ENCODE measurements at places on chromosomes 1 and 21.

GRCh38 chr1:111571987-111572386 is 47.6 kb upstream of the RAP1A start:
- no peak for DNase-seq

- no peak for DNase-seq
Measured at GRCh38 chr1:4529446-4530165, 124.8 kb upstream of the AJAP1 start.

DNA sequence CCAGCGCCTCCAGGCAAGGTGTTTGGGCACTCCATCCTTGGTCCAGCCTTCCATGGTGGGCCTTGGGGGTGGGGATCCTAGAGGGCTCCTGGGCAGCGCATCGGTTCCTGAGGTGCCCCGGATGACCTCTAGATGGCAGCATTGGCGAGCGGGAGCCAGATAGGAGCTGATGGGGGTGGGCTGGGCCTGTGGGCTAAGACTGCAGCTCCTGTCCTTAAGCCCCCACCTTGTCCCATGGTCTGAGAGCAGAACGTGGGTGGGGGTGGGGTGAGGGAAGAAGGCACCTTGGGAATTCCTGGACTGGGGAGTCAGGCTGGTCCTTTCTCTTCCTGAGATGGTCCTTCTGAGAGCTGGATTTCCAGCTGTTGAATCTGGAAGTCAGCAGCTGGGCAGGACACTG is 93.4 kb upstream of the CSF3R start:
- DNase-seq = peak; percentile 46

DNA sequence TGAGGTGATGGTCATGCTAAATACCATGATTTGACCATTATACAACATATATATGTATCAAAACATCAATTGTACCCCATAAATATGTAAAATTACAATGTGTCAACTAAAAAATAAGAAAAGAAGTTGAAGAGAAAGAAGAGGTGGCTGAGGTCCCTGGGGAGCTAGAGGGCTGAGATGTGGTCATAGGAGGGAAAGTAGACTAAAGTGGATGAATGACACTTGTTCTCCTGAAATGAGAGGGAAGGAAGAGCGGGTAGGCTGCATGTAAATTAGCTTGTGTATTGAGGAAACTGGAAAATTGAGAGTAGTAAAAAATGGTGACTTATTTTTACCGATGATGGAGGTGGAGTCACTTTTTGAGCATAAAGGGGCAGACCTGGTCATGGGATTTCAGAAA is 117.0 kb downstream of the ST6GALNAC3 start:
- DNase-seq = no peak

DNA sequence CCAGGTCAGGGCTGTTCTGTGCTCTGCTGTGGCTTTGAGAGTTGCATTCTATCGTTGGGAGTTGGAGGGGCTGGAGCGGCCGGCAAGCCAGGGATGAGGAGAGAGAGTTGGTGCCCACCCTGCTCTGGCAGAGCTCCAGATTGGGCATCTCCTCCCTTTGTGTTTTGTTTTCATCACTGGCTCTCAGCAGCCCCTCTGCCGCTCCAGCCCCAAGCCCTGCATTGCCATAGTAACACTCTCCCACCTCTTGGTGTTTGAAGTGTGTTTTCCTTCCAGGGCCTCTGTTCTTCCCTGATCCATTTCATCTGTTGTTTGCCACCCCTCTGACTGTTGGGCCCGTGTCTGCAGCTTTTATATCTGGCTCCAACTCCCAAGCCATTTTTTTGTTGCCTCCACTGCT is 152.7 kb downstream of the URB2 start:
- peak; percentile 21 for DNase-seq

- DNase-seq = no peak
Measured at GRCh38 chr1:242827538-242827937, 303.0 kb upstream of the PLD5 start.

GRCh38 chr1:19138331-19138730 is 71.7 kb downstream of the UBR4 start:
- no peak for DNase-seq

DNA sequence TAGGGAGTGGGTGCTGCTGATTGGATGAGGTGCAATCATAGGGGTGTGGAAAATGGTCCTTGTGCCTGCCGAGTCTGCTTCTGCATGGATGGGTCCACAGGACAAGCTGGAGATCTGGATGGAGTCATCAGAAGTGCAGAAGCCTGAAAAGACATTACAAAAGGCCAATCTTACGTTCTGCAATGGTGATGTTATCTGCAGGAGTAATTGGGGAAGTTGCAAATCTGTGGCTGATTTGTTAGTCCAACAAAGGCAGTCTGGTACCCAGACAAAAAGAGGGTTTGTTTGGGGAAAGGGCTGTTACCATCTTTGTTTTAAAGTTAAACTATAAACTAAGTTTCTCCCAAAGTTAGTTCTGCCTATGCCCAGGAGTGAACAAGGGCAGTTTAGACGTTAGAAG is 166.5 kb downstream of the PGBD5 start:
- no peak for DNase-seq

- DNase-seq = peak; percentile 24
Measured at GRCh38 chr1:170619241-170620028, 44.5 kb upstream of the PRRX1 start.

GRCh38 chr1:223102797-223103533 is 40.1 kb downstream of the TLR5 start:
- peak; percentile 33 for DNase-seq

GRCh38 chr1:162944974-162945674 is 84.1 kb upstream of the CCDC190 start:
- no peak for DNase-seq

DNA sequence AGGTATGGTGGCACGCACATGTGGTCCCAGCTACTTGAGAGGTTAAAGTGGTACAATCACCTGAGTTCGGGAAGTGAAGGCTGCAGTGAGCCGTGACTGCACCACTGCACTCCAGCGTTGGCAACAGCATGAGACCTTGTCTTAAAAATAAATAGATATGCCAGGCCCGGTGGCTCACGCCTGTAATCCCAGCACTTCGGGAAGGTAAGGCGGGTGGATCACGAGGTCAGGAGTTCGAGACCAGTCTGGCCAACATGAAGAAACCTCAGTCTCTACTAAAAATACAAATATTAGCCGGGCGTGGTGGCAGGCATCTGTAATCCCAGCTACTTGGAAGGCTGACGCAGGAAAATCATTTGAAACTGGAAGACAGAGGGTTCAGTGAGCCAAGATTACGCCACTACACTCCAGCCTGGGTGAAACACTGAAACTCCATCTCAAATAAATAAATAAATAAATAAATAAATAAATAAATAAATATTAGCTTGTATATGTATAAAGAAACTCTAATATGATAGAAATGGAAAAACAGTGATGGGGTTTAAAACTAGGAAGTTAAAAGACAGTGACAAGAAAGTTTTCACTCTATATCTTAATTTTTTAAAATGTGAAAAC is 18.8 kb downstream of the GATAD2B start:
- DNase-seq = no peak

GRCh38 chr1:212600980-212601379 is 7.6 kb upstream of the ATF3 start:
- no peak for DNase-seq

DNA sequence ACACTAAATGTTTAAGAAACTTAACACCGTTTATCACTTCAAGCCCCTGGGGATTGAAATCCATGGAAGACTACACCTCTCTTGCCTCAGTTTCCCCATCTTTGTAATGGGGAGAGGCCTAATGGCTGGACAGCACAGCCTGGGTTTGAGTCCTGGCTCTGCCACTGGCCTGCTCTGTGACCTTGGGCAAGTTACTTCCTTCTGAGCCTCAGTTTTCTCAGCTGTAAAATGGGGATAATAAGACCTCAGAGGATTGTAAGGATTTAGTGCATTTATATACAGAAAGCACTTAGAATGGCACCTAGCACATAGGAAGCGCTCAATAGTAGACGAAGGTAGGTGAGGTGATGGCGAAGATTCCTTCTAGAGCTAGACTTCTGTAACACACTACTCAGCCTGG is 5.5 kb downstream of the AGTRAP start:
- DNase-seq = no peak

DNA sequence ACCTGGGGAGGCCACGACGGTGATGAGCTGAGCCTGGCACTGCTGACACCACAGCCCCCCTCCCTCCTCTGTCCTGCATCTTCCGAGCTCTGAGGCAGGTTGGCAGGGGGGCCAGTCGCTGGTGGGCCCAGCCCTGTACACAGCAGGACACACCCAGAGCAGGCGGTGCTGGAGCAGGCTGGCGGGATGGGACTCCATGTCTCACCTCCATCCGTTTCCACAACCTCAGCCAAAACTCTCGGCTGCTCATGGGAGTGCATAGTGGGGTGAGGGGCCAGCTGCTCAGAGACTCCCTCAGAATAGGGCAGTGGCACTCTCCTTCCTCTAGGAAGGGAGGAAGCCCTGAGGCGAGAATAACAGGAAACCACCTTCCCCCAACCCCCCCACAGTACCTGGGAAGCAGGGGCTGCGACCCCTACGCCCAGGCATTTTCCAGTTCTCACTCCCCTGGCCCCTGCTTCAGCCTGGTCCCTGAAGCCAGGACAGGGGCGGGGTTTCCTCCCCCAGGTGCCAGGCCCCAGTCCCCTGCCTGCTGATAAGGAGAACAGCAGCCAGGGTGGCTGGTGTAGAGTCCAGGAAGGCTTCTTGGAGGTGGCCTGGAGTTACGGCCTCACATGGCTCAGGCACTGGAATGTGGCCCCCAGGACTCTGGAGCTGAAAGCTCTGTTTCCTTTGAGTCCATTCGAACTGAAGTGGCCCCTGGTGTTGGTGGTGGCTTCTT is 3.2 kb upstream of the IBA57 start:
- no peak for DNase-seq

DNA sequence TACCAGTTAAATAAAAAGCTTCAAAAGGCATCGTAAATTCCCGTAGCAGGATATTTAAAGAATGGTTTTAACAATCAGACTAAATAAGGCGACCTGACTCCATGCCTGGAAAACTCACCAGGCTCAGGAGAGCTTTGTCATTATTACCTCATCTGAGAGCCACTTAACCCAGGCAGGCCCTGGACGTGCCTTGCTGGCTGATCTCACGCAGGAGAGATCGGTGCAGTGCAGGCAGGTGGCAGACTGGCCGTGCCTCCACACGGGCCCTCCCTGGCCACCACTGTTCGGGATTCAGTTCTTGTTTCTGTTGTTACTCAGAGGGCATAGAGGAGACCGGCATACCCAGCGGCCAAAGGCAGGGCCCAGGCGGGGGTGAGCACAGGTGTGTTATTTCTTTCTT is 6.4 kb downstream of the MT1HL1 start:
- DNase-seq = no peak

All from COR-L47 (cell line).